ENCODE measurements at places on chromosomes 3 and 15.

- no peak for DNase-seq
Observed at GRCh38 chr3:95246413-95246812, 1183.6 kb downstream of the NSUN3 start.

- DNase-seq, result peak; percentile 19
Observed at GRCh38 chr15:32651229-32651837, 9.8 kb downstream of the SCG5 start.

DNA sequence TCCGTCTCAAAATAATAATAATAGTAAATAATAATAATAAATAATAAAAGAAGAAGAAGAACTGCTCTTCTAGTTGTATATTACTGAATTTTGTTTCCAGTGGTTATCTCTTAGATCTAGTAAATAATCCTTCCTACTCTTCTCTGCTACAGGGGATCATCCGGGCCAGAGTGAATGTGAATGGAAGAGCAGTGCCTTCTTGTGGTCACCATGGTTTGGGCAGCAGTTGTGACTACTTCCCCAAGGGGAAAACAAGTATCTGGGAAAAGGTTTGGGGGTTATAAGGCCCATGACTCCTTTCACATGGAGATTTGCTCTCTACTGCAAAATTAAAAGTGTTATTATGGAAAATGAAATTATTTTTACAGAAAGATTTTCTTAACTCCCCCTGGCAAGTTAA lies 5.5 kb upstream of the OR5K1 start:
- DNase-seq, result no peak

- no peak for DNase-seq
Observed at GRCh38 chr3:176615826-176616225, 581.5 kb downstream of the TBL1XR1 start.

DNA sequence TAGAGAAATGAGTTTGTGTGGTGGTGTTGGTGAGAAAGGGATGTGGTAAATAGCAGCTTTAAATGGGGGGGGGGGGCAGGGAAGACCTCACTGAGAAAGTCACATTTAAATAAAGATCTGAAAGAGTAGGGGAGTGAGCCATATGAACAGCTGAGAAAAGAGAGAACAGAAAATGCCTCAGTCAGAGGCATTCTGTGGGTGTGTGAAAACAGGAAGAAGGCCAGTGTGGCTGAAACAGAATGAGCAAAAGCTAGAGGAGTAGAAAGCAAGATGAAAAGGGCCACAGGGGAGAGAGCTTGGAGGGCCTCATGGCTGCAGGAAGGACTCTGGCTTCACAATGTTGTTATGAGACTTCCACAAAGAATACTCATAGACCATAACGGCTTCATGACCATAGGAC lies 783.3 kb downstream of the ZPLD1 start:
- DNase-seq, result no peak

GRCh38 chr15:67456677-67457529 lies 64.0 kb upstream of the C15orf61 start:
- DNase-seq, result peak; percentile 82
